SK-N-SH (cell line): ENCODE measurements at places on chromosomes 4 and X. TPM values are rescaled to one million over a fixed set of nuclear protein-coding genes. Genes with fewer than 3 reads are reported as not detected.

POU4F2 gene
- not detected in 2 replicates for polyA plus RNA-seq

PCDH19 gene
- under 0.01 and 0.02 TPM in 2 replicates for polyA plus RNA-seq

CXCL1 gene
- 0.06 and 0.12 TPM in 2 replicates for polyA plus RNA-seq

DSPP gene
- polyA plus RNA-seq = not detected in 2 replicates

USP11 gene
- 40.1 and 53.1 TPM in 2 replicates for polyA plus RNA-seq

EGF gene
- polyA plus RNA-seq = 0.89 and 2.4 TPM in 2 replicates

VSIG4 gene
- polyA plus RNA-seq = not detected in 2 replicates

SHOX gene
- polyA plus RNA-seq = not detected in 2 replicates

MAGEA2 gene
- polyA plus RNA-seq = 55.9 and 66.3 TPM in 2 replicates

RBMXL3 gene
- not detected in 2 replicates for polyA plus RNA-seq

CXorf51A gene
- polyA plus RNA-seq = not detected in 2 replicates

TMEM271 gene
- polyA plus RNA-seq = not detected in 2 replicates

PITX2 gene
- not detected in 2 replicates for polyA plus RNA-seq

TRIM60 gene
- polyA plus RNA-seq = not detected in 2 replicates

NHSL2 gene
- polyA plus RNA-seq = 0.61 and 1.7 TPM in 2 replicates

ETNPPL gene
- not detected in 2 replicates for polyA plus RNA-seq

ZFX gene
- 9.0 and 11.9 TPM in 2 replicates for polyA plus RNA-seq
